ENCODE measurements at places on chromosomes 5 and 9.

DNA sequence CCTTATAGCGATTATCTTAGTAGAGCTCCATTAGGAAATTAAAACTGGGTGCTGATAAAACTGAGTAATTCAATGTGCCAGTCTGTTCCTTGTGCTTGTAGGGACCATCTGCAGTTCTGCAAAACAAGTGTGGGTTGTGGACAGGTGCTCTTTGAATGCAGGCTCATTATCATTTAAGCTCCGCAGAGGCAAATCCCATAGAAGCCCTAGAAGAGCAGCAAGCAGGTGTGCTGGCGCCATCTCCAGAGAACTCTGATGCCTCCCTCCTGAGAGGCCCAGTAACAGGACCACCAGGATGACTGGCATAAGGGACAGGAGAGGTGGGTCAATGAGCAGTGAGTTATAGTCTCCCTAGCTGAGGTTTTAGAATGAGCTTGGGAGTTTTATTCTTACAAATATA lies 1342.4 kb upstream of the DMAC1 start:
- no peak for DNase-seq

- no peak for DNase-seq
Observed at GRCh38 chr5:131281133-131281867, 17.4 kb downstream of the CDC42SE2 start.

GRCh38 chr5:98258939-98259338 lies 514.5 kb upstream of the RGMB start:
- DNase-seq = no peak

DNA sequence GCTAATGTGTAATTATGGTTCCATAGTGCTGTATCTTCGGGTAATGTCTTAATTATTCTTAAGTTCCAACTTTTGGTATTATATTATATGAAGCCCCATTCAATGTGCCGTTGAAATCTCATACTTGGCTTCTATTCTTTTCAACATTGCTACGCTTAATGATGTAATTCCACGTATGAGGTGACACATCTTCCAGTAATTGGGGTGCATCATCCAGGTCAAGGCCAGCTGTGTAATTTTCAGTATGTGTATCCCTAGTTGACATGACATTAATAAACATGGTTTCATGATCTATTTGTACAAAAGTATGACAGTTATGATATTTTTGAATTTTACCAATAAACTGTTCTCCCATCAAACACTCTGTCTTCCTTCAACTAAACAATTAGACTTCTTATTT lies 546.3 kb downstream of the CTNND2 start:
- DNase-seq = no peak

DNA sequence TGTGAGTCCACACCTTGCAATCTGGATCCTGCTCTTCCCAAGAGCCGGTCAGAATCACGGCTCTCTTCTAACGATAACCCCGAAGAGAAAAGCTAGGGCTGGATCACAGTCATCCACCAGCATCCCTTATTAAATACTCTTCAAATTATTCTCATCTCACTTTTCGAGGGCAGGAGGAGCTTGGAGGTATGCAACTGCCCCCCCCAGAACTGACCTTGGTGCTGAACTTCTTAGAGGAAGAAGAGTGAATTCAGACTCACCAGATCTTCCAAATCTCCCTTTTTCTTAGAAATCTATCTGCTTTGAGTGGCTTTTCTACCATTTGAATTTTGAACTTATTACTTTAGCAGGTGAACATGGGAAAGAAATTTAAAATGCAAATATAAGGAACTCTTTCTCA lies 75.7 kb downstream of the MED10 start:
- DNase-seq = no peak

DNA sequence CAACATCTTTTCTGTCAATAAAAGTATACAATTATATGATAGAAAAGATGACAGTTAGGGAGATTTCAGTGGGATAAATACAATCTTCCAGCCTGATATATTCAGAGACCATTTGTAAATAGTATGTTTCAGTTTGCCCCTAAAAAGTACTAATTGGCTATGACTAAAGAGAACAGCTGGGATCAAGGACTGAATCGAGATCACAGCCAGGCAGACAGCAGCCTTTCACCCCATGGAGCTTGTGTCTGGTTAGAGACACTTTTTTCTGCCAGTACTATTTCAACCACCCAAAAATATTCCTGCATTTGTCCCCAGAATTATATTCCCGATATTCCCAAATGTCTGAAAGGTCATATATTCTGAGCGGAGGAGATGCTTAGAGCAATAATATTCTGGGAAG lies 577.3 kb upstream of the TLE4 start:
- no peak for DNase-seq

- DNase-seq = no peak
Observed at GRCh38 chr5:148635321-148636083, 18.8 kb downstream of the HTR4 start.

DNA sequence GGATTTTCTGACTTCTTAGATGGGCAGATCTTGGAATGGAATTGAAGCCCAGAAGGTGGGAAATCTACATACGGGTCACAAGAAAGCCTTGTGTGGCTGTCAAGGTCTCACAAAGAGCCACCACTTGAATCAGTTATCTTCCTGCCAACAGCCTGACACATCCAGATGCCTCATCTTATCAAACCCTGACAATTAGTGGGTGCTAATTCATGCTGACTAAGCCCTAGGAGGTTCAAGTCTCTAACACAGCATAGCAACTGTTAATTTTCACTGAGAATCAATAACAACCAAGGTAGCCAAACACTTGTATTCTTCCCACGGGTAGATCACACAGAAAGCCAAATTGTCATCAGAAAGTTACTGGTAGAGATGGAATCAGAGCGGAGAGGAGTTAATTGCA lies 222.2 kb downstream of the TMEM167A start:
- no peak for DNase-seq

- DNase-seq = no peak
Observed at GRCh38 chr9:112884721-112885120, 6.0 kb downstream of the SLC46A2 start.

- DNase-seq = no peak
Observed at GRCh38 chr5:83368319-83368718, 103.2 kb upstream of the VCAN start.

GRCh38 chr5:108472237-108472636 lies 90.3 kb upstream of the FBXL17 start:
- no peak for DNase-seq

GRCh38 chr5:141992349-141992963 lies 20.4 kb downstream of the GNPDA1 start:
- peak; percentile 64 for DNase-seq

GRCh38 chr5:117889596-117889995 lies 1098.8 kb downstream of the DTWD2 start:
- no peak for DNase-seq
